ENCODE measurements at places on chromosomes 12 and 14.

GRCh38 chr12:76544601-76545261, 14.8 kb downstream of the OSBPL8 start:
- no peak for DNase-seq

DNA sequence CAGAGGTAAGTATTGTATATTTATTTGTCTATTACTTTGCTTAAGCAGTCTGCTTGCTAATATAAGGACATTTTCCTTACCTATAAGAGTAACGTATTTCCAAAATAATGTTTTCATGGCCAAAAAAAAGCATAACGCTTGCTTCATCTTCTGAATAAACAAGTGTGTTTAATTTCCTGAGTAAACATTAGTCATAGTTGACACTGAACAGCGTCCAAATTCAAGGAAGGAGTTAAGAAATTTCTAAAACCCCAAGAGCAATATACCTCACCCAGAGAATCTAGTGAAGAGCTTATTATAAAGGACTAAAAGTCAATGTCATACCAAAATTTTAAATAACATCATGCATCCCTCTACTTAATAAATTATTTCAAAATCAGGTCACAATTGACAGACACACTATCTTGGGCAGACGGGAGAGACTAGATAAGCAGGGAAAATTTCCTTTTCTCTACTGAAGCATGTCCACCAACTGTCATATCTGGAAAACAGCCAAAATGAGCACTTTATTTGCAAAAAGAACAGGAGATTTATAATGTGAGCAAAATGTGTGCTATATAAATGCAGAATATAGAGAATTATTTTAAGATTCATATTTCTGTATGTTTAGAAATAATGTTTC, 25.1 kb downstream of the ANKS1B start:
- no peak for DNase-seq

- DNase-seq = no peak
Measured at GRCh38 chr12:31406345-31406744, 80.4 kb upstream of the SINHCAF start.

DNA sequence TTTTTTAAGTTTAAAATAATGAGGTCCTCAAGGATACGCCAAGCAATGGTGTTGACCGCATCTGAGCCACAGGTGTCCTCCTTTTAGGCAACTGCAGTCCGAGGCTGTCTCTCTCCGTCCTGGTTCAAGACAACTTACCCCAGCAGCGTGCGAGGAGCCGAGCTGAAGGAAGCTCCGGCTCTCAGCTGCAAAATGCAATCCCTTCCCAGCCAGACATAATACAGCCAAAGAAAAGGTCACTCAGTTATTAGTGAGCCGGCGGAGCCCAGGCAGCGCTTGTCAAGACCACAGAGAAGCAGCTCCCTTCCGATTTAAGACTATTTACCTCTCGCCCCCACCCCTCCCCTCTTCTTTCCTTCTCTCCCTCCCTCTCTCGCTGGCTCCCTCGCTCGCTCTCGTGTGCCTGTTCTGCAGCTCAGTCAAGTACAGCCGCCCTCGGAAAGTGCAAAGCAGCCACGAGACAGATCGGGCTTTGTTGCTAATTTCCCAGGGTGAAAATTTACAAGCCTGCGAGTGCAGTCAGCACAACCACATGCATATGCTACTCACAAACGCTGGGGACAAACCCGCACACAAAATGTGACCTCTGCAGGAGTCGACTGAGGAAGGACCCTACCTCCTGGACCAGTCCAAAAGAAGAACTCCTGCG, 363 bp upstream of the LMO3 start:
- DNase-seq = peak; percentile 15

GRCh38 chr14:72682188-72682587, 211.7 kb downstream of the DPF3 start:
- DNase-seq = no peak

DNA sequence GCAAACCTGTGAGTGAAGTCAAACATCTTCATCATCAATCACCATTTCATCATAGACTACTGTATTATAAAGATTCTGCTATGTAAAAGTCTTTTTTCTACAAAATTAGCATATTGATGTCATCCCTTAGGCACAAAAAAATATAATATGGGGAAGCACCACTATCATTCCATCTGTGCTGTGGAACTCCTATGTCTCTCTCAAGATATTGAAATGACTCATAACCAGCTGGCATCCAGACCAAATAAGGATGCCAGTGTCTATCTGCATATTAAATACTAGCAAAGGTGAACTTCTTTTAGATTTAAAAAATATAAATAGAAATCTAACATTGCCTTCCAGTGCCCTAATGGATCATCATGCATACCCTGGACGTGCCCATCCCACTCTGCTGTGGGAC, 17.9 kb upstream of the DCAF5 start:
- DNase-seq = no peak

- peak; percentile 56 for DNase-seq
Measured at GRCh38 chr12:84507956-84508850, 404.4 kb downstream of the SLC6A15 start.

GRCh38 chr14:30620178-30620577, 1.9 kb upstream of the SCFD1 start:
- DNase-seq = no peak

DNA sequence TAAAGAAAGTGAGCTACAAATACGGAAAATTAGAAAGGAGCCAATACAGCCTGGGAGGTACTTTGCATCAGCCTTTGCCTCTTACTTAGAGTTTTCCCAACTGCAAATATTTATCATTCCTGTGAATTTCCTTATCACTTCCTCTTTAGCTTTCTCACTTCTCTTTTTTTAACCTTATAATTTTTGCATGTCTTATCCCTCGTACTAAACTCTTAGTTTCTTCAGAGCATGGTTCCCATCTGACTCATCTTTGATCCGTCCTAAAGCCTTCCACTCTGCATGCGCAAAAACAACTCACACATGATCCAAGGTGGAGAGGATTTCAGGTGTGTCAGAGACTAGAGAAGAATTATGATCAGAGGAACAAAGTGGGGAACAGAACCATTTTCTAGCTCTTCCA, 9.6 kb upstream of the SNAPC1 start:
- DNase-seq = no peak

- no peak for DNase-seq
Measured at GRCh38 chr12:45775465-45775864, 46.0 kb downstream of the ARID2 start.

- no peak for DNase-seq
Measured at GRCh38 chr14:25056688-25057078, 6.7 kb upstream of the STXBP6 start.

DNA sequence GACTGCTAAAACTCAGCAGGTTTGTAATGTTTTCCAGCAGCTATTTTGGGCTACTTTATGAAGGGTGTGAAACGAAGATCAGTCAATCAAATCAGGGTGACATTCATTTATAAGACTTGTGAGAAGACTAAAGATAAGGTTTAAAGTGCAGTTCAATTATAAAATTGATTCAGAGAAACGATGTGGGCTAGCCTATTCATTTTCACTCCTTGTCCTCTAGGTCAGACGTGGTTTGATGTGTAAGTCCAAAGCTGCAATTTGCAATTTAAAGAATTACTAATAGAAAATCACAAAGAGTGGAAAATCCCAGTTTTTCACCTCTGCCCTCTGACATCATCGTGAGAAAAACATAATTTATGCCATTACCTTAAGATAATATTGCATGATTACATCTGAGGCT, 243.5 kb upstream of the NOVA1 start:
- DNase-seq = no peak

GRCh38 chr14:79161571-79161970, 991.4 kb downstream of the NRXN3 start:
- DNase-seq = no peak

DNA sequence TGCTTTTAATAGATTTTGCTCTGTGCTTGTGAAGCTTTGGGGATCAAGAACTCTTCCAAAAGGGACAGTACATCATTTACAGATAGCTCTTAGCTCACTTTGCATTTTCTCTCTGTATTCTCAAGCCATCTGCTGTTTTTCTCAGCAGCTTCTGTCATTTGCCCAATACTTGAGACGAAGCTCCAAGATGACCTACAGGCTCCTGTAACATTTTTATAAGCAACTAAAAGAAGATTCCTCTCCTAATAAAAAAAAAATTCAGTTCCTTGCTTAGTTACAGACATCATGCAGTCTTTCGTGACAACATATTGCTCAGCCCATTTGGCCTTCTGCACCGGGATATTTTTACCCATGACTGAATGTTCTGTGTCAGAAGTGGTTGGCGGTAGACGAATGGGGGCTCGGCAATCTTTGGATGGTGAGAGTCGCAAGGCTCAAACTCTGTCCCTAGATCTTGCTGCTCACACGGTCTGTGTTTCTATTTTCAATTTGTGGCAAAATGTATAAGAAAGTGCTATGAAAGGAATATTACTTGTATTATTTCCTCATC, 215.6 kb downstream of the FSCB start:
- DNase-seq = no peak

DNA sequence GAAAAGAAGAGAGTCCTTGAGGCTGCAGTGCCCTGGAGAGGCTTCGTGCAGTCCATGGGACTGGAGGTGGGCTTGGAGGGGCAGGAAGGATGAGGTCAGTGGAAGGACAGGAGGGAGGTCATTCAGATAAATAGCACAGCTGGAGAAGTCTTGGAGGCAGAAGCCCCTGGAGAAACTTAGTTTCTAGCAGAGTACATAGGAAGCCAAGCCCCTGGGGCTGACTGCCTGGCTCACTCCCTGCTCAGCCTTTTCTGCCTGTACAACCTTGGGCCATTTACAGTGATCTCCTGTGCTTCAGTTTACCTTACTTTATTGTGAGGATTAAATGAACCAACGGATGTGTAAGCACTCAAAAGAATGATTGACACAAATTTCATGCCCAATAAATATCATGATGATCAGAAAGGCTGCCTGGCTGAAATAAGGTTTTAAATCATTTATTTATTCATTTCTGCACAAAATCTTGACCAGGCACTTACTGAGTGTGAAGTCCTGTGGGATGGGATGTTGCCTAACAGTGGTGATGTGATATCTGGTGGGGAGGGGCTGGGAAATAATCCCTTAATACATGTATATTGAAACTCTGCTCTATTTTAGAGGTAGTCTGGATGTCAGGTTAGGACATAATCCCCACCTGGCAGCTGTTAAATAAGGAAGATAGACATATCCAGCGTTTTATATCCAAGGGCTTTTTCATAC, 54.3 kb downstream of the PLEKHG7 start:
- DNase-seq = no peak

DNA sequence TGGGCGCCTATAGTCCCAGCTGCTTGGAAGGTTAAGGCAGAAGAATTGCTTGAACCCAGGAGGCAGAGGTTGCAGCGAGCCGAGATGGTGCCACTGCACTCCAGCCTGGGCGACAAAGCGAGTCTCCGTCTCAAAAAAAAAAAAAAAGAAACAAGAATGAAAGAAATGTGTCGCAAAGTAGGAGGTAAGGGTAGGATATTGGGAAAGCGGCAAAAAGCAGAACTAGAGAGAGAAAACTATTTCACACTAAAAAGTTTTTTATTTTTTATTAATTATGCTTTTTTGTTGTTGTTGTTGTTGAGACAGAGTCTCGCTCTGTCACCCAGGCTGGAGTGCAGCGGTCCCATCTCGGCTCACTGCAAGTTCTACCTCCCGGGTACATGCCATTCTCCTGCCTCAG, 17.7 kb downstream of the SBNO1 start:
- DNase-seq = no peak

DNA sequence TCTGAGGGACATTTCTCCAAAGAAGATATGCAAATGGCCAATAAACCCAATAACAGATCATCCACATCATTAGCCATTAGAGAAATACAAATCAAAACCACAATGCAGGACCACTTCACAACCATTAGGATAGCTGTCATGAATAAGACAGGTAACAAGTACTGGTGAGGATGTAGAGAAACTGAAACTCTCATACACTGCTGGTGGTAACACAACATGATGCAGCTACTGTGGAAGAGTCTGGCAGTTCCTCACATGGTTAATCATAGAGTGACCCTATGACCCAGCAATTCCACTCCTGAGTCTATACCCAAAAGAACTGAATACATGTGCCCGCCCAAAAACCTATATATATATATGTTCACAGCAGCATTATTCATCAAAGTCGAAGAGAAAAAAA, 39.0 kb downstream of the TTC9 start:
- no peak for DNase-seq

GRCh38 chr14:100762089-100762515, 35.4 kb downstream of the DLK1 start:
- DNase-seq = no peak

GRCh38 chr12:104782296-104782695, 175.8 kb downstream of the SLC41A2 start:
- DNase-seq = no peak

DNA sequence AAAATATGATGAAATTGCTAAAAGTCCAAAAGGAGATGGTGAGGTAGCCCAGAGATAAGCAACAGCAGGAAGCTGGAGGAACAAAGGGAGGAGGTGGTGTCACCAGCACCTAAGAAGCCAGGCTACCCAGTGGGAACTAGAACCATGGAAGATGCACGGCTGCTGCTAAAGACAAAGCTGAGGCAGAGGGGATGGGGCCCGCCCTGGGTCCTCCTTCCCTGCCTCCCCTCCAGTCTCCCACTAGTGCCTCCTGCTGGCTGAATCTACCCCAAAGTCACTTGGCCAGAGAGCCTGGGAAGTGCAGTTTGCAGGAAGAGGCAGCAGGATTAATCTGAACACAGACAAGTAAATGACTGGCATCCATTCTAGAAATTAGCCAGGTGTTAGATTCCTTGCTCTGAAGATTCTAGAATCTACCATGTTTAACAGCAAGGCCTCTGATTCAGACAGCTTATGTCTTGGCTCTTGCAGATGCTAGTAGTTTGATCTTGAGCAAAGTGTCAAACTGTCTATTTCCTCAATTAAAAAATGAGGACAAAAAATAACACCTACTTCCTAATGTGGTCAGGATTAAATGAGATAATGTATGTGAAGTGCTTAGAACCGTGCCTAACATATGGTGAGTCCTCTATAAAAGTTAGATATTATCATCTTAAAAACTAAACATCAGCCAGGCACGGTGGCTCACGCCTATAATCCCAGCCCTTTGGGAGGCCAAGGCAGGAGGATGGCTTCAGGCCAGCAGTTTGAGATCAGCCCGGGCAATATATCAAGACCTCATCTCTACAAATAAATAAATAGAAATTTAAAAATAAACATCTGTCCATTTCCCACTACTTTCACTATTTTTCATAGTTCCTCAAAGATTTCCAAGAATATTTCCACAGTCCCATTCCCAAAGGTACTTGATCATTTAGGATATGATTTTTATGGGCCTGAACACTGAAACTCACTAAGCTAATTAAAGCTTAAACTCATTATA, 5.8 kb upstream of the LRP10 start:
- no peak for DNase-seq

GRCh38 chr14:87158283-87158682, 834.7 kb downstream of the GALC start:
- DNase-seq = no peak

GRCh38 chr14:97178781-97179180, 381.6 kb downstream of the VRK1 start:
- DNase-seq = no peak

- no peak for DNase-seq
Measured at GRCh38 chr14:34204774-34205173, 253.9 kb upstream of the EGLN3 start.

Data from HT-29 (cell line).